ENCODE measurements at places on chromosomes 11 and 22. TPM values are rescaled to one million over a fixed set of nuclear protein-coding genes. Genes with fewer than 3 reads are reported as not detected.

PRR33 gene
- not detected for total RNA-seq

RAB30 gene
- 8.9 TPM for total RNA-seq

CNIH2 gene
- not detected for total RNA-seq

GRAP2 gene
- total RNA-seq: not detected

MOV10L1 gene
- 2.9 TPM for total RNA-seq

CYTH4 gene
- total RNA-seq: not detected

OR6A2 gene
- not detected for total RNA-seq

NELL1 gene
- total RNA-seq: not detected

SULT4A1 gene
- total RNA-seq: 0.58 TPM

LMO1 gene
- not detected for total RNA-seq

TBX10 gene
- total RNA-seq: not detected

MARK2 gene
- total RNA-seq: 12.7 TPM

CLMP gene
- total RNA-seq: 81.6 TPM

KIRREL3 gene
- total RNA-seq: 0.23 TPM

MS4A12 gene
- not detected for total RNA-seq

CRYBA4 gene
- not detected for total RNA-seq

SLC22A8 gene
- not detected for total RNA-seq

HTR3B gene
- not detected for total RNA-seq

C11orf16 gene
- total RNA-seq: not detected

GAB2 gene
- total RNA-seq: 21.1 TPM

TRIM6 gene
- total RNA-seq: 9.2 TPM

C22orf42 gene
- total RNA-seq: not detected

RFPL1 gene
- not detected for total RNA-seq

GAL gene
- total RNA-seq: not detected

OLFML1 gene
- total RNA-seq: 22.5 TPM

OR5A1 gene
- total RNA-seq: not detected

RFPL3 gene
- not detected for total RNA-seq

YPEL4 gene
- 1.0 TPM for total RNA-seq

TNNT3 gene
- total RNA-seq: 28.9 TPM

NPAS4 gene
- not detected for total RNA-seq

TRIM49 gene
- not detected for total RNA-seq

OR10A2 gene
- total RNA-seq: not detected

Measured in pericardium fibroblast (primary cell).